ENCODE measurements at places on chromosomes 4 and X.

GRCh38 chrX:10051866-10052480 lies 84.8 kb downstream of the CLDN34 start:
- no peak for DNase-seq

DNA sequence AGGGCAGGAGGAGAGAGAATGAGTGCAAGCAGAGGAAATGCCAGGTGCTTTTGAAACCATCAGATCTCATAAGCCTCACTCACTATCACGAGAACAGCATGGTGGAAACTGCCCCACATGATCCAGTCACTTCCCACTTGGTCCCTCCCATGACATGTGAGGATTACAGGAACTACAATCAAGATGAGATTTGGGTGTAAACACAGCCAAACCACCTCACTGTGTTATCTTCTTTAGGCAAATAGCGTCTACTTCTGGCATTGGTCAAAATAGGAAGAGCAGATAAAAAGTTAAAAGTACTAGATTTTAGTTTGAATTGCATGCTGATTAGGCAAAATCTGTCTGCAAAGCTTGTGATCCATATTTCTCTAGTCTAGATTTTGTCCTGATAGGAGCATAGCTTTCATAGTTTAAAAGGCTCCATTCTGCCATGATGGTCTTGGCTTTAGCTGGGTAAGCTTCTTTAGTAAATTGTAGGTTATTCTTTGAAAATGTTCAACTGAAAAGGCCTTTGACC lies 267.5 kb downstream of the NKX6-1 start:
- no peak for DNase-seq

DNA sequence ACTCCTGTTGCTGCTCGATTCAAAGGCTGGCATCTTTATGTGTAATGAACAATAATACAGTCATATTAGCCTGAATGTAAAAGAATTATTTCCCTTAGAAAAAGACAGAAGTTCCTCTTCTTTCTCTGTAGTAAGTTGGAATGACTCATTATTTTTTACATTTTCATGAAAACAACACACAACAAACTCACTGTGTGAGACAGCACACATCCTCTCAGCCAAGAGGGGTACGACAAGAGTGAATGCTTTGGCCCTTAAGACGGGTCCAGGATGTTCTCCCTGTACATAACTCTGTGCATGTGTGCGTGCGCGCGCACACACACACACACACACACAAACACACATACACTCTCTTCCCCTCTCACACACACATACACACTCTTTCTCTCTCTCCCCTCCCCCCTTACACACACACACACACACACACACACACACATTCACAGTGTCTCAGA lies 72.8 kb downstream of the MANBA start:
- DNase-seq: no peak

DNA sequence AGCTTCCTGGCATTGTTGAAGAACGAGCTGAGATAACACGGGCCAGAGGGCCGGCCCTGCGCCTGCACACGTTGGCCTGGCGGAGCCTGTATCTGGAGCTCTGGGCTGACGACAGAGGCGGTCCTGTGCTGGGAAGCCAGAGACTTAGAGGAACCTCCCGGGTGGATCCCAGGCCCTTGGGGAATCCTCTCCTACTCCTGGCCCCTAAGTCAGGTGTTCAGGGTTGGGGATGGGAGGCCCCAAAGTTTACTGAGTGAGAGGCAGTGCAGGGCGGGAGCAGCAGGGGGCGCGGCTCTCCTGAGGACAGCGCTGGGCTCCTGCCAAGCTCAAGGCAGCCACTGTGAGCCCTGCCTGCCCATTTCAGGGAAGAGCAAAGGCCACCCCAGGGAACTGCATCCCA lies 2.5 kb upstream of the HTRA3 start:
- DNase-seq: peak; percentile 4

- DNase-seq: no peak
Observed at GRCh38 chrX:470686-471085, 84.0 kb upstream of the PPP2R3B start.

DNA sequence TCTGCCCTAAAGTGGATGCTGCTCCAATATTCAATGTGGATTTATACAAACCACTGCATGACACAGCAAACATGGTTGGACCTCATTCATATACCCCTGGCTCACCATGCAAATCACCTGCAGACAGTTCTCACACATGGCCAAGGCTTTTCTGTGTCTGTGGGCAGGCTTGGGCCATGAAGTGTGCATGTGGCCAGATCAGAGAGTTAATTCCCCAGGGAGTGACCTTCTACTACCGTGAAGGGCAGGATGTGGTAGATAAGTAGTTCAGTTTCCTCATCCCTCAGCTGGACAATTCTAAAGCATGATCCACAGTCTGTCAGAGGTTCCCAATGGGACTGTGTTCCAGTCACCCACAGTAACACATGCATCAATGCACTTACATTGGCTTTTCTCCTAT lies 24.6 kb upstream of the BCLAF3 start:
- no peak for DNase-seq

Measured in CD4-positive, alpha-beta T cell treated with Interleukin-17A for 1 hour (primary cell).